ENCODE measurements at places on chromosomes 3 and 15.

GRCh38 chr3:45477041-45477725 lies 88.8 kb downstream of the LARS2 start:
- DNase-seq, result no peak

DNA sequence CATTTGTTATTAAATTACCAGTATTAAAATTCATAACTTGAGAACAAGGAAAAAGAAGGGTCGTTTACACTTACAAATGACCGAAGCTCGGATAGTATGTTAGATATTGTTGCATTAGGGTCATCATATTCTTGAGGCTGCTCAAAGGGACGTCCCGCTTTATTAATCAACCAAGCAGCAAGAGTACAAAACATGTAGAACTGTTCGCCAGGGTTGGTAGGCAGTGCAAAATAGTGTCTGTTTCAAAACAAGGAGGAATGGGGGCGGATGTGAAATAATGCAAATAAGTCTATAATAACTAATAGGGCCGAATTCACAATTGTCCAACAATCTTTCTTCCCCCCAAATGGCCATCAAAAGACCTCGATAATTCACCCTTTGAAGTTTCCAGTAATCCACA lies 2.9 kb downstream of the IFT57 start:
- DNase-seq, result no peak

DNA sequence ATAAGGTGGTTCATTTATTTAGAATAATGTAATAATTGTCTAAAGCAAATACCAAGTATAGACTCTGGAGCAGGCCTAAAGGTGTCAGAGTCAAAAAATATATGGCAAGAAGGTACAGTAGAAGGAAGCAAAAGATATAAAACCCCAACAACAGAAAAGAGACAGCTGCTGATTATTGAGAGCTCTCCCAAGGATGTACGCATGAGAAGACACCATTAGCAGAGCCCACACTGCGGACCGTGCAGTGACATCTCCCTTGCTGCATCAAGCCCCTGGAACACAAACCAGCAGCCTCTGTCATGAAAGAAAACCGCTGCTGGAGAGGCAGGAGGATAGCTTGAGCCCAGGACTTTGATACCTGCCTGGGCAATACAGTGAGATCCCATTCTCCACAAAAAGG lies 18.0 kb upstream of the SLC6A20 start:
- DNase-seq, result no peak

GRCh38 chr3:181705086-181705480 lies 6.6 kb upstream of the SOX2 start:
- no peak for DNase-seq

DNA sequence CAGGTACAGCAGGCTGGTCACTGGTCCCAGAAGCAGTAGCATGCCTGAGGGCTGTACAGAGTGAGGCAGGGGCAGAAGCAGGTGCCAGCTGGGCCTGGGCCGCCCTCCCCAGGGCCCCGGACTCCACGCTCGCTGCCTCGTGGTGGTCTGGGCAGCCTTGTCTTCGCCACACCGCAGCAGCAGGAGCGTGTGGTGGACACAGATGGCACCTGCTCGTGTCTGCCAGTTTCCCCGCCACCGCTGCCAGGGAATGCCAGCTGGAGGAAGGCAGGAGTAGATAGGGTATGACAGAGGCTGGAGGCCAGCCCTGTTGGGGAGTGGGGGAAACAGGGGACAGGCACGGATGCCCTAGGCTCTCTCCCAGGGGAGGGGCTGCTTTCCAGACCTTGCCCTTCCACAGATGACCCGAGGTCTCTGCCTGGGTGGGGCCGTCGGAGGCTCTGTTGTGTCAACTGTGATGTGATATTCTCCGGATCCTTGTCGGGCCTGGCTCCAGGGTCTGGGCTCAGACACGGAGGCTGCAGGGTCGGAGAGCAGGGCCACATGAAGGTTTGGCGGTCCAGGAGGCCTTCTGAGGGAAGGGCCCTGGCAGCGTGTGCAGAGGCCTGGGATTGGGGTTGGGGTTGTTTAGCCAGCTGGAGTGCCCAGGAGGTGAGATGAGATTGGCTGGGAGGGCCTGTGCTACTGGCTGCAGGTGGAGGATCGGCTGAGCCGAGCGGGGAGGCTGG lies 33.6 kb downstream of the GOLGA6L10 start:
- DNase-seq, result no peak

- no peak for DNase-seq
Observed at GRCh38 chr3:168249205-168249549, 153.5 kb upstream of the GOLIM4 start.

- no peak for DNase-seq
Observed at GRCh38 chr3:150218236-150218635, 189.9 kb upstream of the TSC22D2 start.

GRCh38 chr3:67856718-67857117 lies 202.3 kb upstream of the SUCLG2 start:
- DNase-seq, result no peak

- peak; percentile 91 for DNase-seq
Observed at GRCh38 chr3:120450600-120451271, at the start of gene FSTL1. FSTL1 (minus strand) TSS chr3:120450992; CDS start chr3:120450746, 246 bp downstream.

- no peak for DNase-seq
Observed at GRCh38 chr3:111667621-111668239, 72.6 kb upstream of the ZBED2 start.

DNA sequence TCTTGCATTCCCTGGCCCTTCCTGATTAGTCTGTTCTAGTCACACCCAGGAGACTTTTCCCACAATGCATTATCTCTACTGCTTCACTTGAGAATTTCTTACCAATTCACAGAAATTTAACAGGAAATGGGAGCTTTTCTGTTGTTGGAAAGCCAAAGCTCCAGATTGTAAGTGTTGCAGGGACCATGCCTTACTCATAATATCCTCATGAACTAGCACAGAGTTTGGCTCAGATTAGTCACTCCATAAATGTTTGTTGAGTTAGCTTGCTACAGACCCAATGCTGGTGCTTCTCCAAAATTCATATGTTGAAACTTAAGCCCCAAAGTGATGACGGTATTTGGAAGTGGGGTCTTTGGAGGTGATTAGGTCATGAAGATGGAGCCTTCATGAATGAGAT lies 232.6 kb downstream of the GAP43 start:
- no peak for DNase-seq

GRCh38 chr3:20442846-20443245 lies 256.8 kb upstream of the SGO1 start:
- DNase-seq, result no peak

DNA sequence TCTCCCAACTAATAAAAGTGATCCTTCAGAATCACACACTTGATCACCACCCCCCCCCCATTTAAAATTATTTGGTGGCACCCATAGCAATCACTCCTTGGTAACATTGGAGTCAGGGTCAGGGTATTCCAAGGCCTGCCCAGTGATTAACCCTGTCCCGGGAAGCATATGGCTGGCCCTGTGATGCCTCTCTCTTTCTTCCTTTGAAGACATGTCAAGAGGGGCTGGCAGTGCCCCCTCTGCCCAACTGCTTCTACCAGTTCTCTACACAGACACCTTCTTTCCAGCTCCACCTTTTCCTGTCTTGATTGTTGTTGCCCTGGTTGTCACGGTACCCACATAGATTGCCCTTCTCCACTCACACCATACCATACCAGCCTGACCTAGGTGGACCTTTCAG lies 30.9 kb upstream of the MANF start:
- DNase-seq, result no peak

- no peak for DNase-seq
Observed at GRCh38 chr3:9101286-9101685, 138.0 kb upstream of the RAD18 start.

DNA sequence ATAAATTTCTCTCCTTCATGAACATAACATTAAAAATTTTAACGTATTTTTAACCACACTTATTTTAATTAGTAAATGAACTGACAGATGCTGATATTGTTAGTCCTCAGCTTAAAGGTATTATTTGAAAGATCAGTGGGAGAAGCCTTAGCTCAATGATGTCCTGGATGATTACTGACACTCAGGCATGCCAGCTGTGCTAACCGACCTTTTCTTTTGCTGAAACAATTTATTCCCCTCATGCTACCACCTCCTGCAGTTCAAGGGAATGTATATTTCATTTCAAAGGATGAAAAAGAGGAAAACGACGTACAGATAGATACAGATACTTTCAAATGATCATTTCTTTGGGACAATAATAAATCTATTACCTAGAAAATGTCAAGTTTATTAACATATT lies 620.8 kb downstream of the FGF12 start:
- DNase-seq, result no peak

- peak; percentile 42 for DNase-seq
Observed at GRCh38 chr3:99499235-99500158, 138.9 kb upstream of the COL8A1 start.

GRCh38 chr3:39499651-39500273 lies 32.3 kb downstream of the MOBP start:
- no peak for DNase-seq

GRCh38 chr3:197519801-197520211 lies 36.0 kb downstream of the BDH1 start:
- DNase-seq, result no peak

- peak; percentile 53 for DNase-seq
Observed at GRCh38 chr15:90609242-90610180, 79.8 kb downstream of the CRTC3 start.

- DNase-seq, result no peak
Observed at GRCh38 chr15:48965972-48966371, 2.3 kb upstream of the SHC4 start.

DNA sequence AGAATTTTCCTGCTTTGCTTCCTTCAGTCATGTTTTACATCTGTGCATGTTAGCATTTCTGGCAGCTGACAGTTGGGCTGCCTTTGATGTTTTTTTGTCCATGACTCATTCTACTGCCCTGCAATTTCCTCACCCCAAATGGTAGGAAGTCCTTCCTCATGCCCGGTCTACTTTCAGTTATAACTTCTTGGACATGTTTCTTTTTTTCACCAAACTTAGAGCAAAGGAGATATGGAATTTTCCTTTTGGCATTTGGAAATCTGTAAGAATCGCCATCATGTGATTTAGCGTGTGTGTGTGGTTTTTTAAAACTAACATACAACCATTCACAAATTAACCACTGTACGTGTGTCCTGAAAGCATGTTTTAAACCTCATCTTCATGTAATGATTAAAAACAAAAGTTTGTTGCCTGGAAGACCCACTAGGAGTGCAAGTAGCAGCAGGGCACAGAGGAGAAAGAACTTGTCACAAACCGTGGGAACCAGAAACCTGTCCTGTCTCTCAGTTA lies 430.7 kb upstream of the CFAP20DC start:
- DNase-seq, result peak; percentile 24

DNA sequence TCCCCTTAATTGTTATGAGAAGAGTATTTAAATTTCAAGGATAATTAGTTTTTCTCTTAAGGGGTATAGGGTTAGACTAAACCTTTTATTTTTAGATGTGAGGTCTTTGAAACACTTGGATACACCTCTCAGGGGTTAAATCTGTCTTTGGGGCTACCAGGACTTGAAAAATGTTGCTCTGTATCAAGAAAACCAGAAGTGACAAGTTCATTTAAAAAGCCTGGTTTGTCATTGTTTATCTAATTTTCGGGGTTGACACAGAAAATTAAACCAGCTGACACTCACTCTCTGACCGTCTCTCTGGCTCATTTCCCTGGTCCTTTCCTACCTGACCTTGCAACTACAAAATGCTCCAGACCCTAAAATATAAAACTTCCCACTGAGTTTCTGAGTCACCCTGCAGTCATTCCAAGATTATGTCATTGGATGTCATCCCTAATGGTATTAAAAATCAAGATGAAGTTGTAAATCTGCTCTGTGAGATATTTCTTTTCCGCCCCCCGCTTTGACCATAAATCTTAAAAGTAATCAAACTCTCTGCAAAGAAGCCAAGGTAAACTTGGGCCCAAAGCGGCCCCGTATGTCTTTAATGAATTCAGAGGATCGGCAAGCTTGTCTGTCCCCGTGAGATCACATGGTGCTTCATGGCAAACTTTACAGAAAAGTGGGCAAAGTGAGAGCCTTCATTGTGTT lies 32.9 kb upstream of the SKOR1 start:
- no peak for DNase-seq

DNA sequence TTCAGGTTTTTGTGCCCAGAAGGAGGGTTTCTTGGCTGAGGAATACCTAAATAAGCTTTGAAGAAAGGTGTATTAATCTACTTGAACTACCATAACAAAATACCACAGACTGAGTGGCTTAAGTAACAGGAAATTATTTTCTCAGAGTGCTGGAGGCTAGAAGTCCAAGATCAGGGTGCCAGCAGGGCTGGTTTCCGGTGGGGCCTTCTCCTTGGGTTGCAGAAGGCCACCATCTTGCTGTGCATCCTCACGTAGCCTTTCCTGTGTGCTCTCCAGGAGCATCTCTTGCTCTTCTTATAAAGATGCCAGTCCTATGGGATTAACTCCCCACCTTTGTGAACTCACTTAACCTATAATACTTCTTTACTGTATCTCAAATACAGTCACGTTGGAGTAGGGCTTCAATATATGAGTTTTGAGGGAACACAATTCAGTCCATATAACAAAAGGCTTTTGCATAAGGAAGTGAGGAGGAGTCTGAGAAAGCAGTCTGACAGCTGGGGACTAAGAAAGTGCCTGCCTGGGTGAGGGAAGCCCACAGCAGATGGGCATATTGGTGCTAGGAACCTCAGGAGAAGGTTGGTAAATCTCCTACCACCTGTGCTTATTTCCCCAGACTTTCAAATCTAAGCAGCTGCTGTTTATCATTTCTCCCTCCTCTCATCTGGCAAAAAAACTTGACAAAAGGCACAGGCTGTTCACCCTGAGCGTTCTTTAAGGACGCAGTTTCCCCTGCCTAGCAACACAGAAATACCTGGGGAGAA lies 89.6 kb upstream of the CBLB start:
- DNase-seq, result no peak

- DNase-seq, result no peak
Observed at GRCh38 chr15:45424429-45424828, 46.1 kb upstream of the GATM start.

DNA sequence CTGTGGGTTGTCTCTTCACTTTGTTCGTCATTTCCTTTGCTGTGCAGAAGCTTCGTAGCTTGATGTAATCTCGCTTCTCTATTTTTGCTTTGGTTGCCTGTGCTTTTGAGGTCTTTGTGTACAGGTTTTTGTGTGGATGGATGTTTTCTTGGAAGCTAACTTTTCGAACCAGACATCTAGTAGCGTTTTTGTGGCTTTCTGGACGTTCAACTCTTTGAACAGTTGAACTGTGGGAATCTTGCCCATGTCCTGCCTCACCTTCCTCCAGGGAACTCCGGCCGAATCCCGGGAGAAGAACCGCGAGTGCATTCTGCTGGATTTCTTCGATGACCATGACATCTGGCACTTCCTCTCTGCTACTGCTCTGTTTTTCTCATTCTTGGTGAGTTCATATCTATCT lies 70.6 kb downstream of the USF3 start:
- no peak for DNase-seq

DNA sequence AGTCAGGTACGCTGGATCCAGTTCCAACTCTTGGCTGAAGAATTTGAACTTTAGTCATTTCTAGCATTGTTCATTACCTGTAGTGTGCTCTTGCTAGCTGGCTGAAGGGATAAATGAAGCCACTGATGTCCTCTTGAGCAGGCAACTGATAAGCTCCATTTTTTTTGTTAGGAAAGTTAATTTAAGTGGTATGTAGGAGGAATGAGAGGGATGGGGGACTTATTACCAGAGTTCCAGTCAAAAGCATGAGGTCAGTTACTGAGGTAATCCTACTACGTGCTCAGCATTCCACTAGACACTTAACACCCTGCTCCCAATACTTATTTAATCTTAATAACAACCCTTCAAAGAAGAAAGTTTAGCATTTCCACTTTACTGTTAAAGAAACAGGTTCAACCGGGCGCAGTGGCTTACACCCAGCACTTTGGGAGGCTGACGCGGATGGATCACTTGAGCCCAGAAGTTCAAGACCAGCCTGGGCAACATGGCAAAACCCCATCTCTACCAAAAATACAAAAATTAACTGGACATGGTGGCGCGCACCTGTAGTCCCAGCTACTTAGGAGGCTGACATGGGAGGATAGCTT lies 2.0 kb upstream of the RASA2 start:
- no peak for DNase-seq

- DNase-seq, result no peak
Observed at GRCh38 chr15:78691851-78692421, 50.9 kb upstream of the CHRNB4 start.
